ENCODE measurements at places on chromosomes 1 and 21.

DNA sequence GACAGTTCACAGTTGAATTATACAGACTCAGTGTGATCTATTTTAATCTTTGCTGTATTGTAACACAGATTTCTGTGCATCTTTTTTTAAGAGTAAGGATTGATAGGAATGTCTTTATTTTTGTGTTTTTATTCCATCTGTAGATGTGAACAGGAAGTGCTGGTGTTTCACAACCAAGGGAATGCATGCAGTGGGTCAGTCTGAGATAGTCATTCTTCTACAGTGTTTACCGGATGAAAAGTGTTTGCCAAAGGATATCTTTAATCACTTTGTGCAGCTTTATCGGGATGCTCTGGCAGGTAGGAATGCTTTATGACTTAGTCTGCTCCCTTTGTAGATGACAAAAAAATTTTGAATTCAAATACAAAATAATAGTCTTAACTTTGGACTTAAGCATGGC lies 84.5 kb downstream of the CC2D1B start:
- H3K27me3 ChIP-seq, result no peaks in the 10 kb centered on the region
- no peak overlapping the region for H3K4me3 ChIP-seq
- no peaks in the 10 kb centered on the region for H3K4me1 ChIP-seq
- H3K27ac ChIP-seq, result no peak overlapping the region

DNA sequence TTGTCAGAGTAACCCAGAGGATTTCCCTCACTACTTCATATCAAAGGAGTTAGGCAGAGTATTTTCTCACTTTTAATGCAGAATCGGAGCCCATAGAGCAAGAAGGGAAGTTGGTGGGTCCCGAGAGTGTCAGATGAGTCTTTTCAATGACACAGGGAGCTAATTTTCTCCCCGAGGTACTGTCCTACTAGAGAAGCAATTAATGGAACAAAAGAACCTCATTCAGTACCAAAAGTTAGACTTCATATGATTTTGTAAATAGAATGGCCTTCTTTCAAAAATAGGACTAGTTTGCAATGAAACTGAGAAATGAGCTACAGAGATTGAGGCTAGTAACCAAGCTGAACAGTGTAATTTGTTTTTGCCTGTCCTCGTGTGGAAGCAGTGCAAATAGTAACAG lies 3.9 kb downstream of the NCAM2 start:
- no peak for DNase-seq
- H3K4me1 ChIP-seq, result peaks cover 6% of the 10 kb centered on the region
- peaks cover 16% of the 10 kb centered on the region for H3K27me3 ChIP-seq
- H3K27ac ChIP-seq, result no peak overlapping the region
- no peak overlapping the region for H3K4me3 ChIP-seq

GRCh38 chr1:202105571-202106339 lies 17.0 kb upstream of the GPR37L1 start:
- no peaks in the 10 kb centered on the region for H3K27me3 ChIP-seq
- peaks cover 19% of the 10 kb centered on the region for H3K4me1 ChIP-seq
- H3K27ac ChIP-seq, result peak overlapping the region; percentile 70
- DNase-seq, result peak; percentile 90
- H3K4me3 ChIP-seq, result no peak overlapping the region

- H3K36me3 ChIP-seq, result peaks cover 6% of the 10 kb centered on the region
- H3K4me1 ChIP-seq, result no peaks in the 10 kb centered on the region
- H3K27ac ChIP-seq, result no peak overlapping the region
- no peaks in the 10 kb centered on the region for H3K27me3 ChIP-seq
These were observed 9.5 kb downstream of the IPO13 start for GRCh38 chr1:43956234-43956633.

DNA sequence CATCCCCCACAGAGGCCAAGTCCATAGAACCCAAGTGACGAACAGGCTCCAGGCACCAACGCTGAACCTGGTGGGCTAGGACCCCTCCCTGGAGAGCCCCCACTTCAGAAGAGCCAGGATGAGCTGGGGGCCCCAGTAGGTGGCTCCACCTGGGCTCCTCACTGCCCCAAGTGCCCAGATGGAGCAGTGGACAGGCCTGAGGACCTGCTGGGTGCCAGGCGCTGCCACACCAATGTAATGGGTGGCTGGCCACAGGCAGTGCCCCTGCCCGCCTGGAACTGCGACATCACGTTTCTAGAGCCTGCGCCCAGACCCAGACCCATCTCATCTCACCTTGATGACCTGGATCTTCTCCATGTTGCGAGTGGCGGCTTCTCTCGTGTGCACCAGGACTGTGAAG lies 5.6 kb downstream of the MAD2L2 start:
- no peak overlapping the region for H3K27ac ChIP-seq
- no peak for DNase-seq
- no peaks in the 10 kb centered on the region for H3K27me3 ChIP-seq
- H3K36me3 ChIP-seq, result peaks cover 43% of the 10 kb centered on the region
- H3K4me3 ChIP-seq, result no peak overlapping the region
- H3K4me1 ChIP-seq, result no peaks in the 10 kb centered on the region

- no peaks in the 10 kb centered on the region for H3K27me3 ChIP-seq
- no peak overlapping the region for H3K27ac ChIP-seq
- no peak overlapping the region for H3K4me3 ChIP-seq
These were observed 896.8 kb upstream of the ADGRL4 start for GRCh38 chr1:79903321-79903720.

DNA sequence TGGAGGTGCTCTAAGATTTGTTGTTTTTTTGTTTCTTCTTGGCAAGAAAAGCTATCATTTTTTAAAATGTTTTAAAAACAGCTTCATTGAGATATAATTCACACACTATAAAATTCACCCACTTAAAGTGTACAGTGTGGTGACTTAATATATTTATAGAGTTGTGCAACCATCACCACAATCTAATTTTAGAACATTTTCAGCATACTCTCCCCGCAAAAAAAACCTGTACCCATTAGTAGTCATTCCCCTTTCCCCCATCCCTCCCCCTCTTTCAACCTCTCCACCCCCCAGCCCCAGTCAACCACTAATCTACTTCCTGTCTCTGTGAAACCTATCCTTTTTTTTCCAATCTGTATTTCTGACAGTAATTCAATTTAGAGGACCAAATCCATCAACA lies 30.6 kb downstream of the ZC3H11B start:
- H3K27me3 ChIP-seq, result no peaks in the 10 kb centered on the region
- no peaks in the 10 kb centered on the region for H3K4me1 ChIP-seq
- no peaks in the 10 kb centered on the region for H3K36me3 ChIP-seq
- H3K4me3 ChIP-seq, result no peak overlapping the region

- no peaks in the 10 kb centered on the region for H3K4me1 ChIP-seq
- no peaks in the 10 kb centered on the region for H3K36me3 ChIP-seq
- DNase-seq, result no peak
- H3K4me3 ChIP-seq, result no peak overlapping the region
- no peak overlapping the region for H3K27ac ChIP-seq
- no peaks in the 10 kb centered on the region for H3K27me3 ChIP-seq
These were observed 1621.1 kb downstream of the MRPL39 start for GRCh38 chr21:23986214-23986613.

- H3K27ac ChIP-seq, result no peak overlapping the region
- H3K4me3 ChIP-seq, result no peak overlapping the region
- no peak for DNase-seq
- H3K36me3 ChIP-seq, result peaks cover 51% of the 10 kb centered on the region
- H3K27me3 ChIP-seq, result no peaks in the 10 kb centered on the region
These were observed 10.5 kb downstream of the OTUD3 start for GRCh38 chr1:19892628-19893168.

GRCh38 chr1:177556163-177556562 lies 385.4 kb downstream of the BRINP2 start:
- no peak overlapping the region for H3K27ac ChIP-seq
- no peaks in the 10 kb centered on the region for H3K4me1 ChIP-seq
- H3K4me3 ChIP-seq, result no peak overlapping the region
- DNase-seq, result no peak
- no peaks in the 10 kb centered on the region for H3K27me3 ChIP-seq

- no peak overlapping the region for H3K27ac ChIP-seq
- H3K4me1 ChIP-seq, result no peaks in the 10 kb centered on the region
- H3K36me3 ChIP-seq, result no peaks in the 10 kb centered on the region
- no peaks in the 10 kb centered on the region for H3K27me3 ChIP-seq
- no peak for DNase-seq
- no peak overlapping the region for H3K4me3 ChIP-seq
These were observed 36.9 kb downstream of the FBXO2 start for GRCh38 chr1:11617314-11617713.

DNA sequence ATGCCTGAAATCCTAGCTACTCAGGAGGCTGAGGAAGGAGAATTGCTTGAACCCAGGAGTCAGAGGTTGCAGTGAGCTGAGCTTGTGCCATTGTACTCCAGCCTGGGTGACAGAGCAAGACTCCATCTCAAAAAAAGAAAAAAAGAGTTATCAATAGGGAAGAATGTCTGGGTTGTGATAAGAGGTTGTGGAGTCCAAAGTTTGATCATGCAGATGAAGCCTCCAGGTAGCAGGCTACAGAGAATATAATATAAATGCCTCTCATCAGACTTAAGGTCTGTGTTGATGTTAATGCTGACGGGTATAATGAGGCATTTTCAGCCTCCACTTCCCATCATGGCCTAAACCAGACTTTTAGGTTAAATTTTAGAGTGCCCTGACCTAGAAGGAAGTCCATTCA lies 24.6 kb downstream of the TLR5 start:
- H3K27me3 ChIP-seq, result no peaks in the 10 kb centered on the region
- H3K4me3 ChIP-seq, result no peak overlapping the region
- no peaks in the 10 kb centered on the region for H3K36me3 ChIP-seq
- peaks cover 3% of the 10 kb centered on the region for H3K4me1 ChIP-seq
- DNase-seq, result no peak
- H3K27ac ChIP-seq, result no peak overlapping the region

DNA sequence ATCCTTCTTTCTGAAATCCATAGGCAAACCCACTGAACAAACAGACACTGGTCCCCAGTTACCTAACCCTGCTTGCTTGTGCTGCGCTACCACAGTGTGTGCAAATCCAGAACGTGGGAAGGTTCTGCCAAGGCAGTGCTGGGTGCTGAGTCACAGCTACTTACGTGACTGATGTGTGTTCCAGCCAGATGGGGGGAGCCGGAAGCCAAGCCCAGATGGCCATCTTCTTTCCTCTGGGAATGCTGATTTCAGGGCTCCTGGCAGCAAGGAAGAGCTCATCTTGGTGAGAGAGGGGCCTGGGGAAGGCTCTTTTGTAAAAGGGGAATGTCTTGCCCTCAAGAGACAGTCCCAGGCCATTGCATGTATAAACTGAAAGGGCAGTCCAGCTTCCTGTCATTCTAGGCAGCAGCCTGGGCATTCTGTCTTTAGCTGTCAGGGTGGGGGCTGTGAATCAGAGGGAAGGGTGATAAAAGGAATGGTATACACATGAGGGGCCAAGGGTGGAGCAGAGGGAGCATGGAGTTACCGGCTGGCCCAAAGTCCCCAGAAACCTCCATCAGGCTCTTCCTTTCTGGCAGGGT lies 54.1 kb downstream of the CD46 start:
- no peaks in the 10 kb centered on the region for H3K4me1 ChIP-seq
- no peaks in the 10 kb centered on the region for H3K27me3 ChIP-seq
- no peaks in the 10 kb centered on the region for H3K36me3 ChIP-seq
- no peak overlapping the region for H3K27ac ChIP-seq
- DNase-seq, result no peak

GRCh38 chr1:80059940-80060339 lies 1053.4 kb upstream of the ADGRL4 start:
- no peaks in the 10 kb centered on the region for H3K4me1 ChIP-seq
- H3K36me3 ChIP-seq, result no peaks in the 10 kb centered on the region
- DNase-seq, result no peak
- no peaks in the 10 kb centered on the region for H3K27me3 ChIP-seq
- H3K27ac ChIP-seq, result no peak overlapping the region
- H3K4me3 ChIP-seq, result no peak overlapping the region

DNA sequence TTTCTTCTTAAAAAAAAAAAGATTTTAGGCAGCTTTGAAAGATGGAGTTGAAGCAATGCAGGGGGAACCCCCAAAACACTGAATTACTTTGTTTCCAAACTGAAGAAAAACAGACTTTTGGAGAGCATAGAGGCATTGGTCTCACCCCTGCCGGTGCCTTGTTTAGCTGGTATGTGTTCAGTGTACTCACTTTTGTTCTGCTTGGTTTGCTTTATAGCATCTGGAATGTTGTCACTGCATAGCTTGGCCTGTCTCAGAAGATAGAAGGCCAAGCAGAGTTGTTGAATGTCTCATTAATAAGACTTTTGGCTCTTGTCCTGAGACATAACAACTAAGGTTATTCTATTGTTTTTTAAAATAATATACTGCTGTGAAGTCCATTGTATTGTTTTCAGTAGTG lies 6.9 kb downstream of the THRAP3 start:
- H3K4me1 ChIP-seq, result no peaks in the 10 kb centered on the region
- no peaks in the 10 kb centered on the region for H3K36me3 ChIP-seq
- no peaks in the 10 kb centered on the region for H3K27me3 ChIP-seq
- H3K4me3 ChIP-seq, result no peak overlapping the region
- no peak for DNase-seq
- H3K27ac ChIP-seq, result no peak overlapping the region

DNA sequence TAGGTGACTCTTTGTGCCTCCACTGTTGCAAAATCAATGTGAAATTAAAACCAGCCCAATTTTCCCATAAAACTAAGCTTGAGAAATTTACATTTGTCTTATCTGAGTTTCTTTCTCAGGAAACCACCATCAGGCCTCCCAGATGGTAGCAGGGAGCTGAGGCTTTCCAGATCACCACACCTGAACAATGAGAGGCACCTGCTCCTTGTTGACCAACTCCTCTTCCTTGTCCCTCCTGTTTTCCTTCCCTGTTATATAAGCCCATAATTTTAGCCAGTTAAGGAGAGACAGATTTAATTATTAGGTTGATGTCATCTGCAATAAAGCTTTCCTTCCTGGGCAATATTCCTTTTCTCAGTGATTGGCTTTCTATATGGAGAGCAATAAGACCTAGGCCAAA lies 32.0 kb upstream of the C1orf185 start:
- H3K36me3 ChIP-seq, result no peaks in the 10 kb centered on the region
- no peak for DNase-seq
- no peak overlapping the region for H3K4me3 ChIP-seq
- no peaks in the 10 kb centered on the region for H3K27me3 ChIP-seq
- no peak overlapping the region for H3K27ac ChIP-seq

- no peak overlapping the region for H3K4me3 ChIP-seq
- H3K27me3 ChIP-seq, result no peaks in the 10 kb centered on the region
- DNase-seq, result no peak
- H3K27ac ChIP-seq, result no peak overlapping the region
- no peaks in the 10 kb centered on the region for H3K36me3 ChIP-seq
These were observed 14.6 kb upstream of the GUCA2B start for GRCh38 chr1:42138586-42138985.

DNA sequence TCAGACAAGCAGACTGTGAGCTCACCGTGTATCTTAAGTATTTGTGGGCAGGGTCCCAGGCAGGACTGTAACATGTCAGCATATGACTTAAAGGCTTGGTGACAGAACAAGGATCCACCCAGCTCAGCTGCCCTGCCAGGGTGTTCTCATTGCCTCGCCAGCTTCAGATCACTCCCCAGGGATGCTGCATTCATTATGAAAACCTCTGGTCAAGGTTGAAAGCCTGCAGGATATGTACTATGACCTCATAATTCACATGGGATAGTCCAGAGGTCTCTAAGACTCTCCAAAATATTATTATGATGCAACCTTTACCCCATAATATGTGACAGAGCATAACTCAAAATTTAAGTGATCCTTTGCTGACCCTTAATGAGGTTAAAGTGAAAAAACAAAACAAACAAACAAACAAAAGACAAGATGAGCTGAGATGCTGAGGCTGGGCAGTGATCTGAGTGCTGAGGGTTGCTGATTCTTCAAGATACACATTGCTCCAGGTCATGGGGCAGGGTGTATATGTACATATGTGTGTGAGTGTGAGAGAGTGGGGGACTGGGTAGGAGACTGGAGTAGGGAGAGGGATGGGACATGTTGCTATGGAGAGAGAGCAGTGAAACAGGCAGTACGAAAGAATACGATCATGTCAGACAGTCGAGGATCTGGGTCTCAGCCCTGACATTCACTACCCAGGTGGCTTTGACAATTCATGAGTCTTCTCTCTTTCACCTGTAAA lies 98.8 kb upstream of the DUSP10 start:
- no peaks in the 10 kb centered on the region for H3K36me3 ChIP-seq
- no peak overlapping the region for H3K4me3 ChIP-seq
- H3K27me3 ChIP-seq, result no peaks in the 10 kb centered on the region
- H3K27ac ChIP-seq, result no peak overlapping the region
